Gastrocnemius medialis (tissue), 4 donors: ENCODE measurements at places on chromosomes 16 and 17. TPM values are rescaled to one million over a fixed set of nuclear protein-coding genes. Genes with fewer than 3 reads are reported as not detected.
A peak's percentile ranks its signal among the peaks of the same experiment; 100 is the strongest.

DNA sequence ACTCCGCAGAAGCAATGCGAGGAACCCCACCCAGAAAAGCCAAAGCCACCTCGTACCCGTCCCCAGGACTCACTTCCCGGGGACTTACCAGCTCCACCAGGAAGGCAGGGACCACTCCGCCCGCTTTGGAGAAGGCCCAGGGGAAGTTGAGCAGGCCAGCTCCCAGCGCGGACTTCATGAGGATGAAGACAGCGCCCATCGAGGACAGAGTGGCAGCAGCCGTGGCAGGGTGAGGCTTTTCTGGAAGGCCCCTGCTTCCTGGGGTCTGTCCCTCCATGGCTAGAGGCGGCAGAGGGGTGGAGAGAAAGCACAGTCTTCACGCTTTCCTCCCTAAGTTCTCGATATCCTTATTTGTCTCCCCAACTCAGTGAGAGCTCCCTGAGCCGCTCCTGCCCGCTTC lies 714 bp downstream of the SLC38A8 start:
- DNase-seq = no peak
- peaks cover 3% of the 10 kb centered on the region for H3K27me3 ChIP-seq
- H3K4me1 ChIP-seq = peaks cover 10% of the 10 kb centered on the region
- no peak overlapping the region for H3K4me3 ChIP-seq
- H3K36me3 ChIP-seq = no peaks in the 10 kb centered on the region

- H3K27ac ChIP-seq = no peak overlapping the region
- no peaks in the 10 kb centered on the region for H3K27me3 ChIP-seq
- H3K4me1 ChIP-seq = no peaks in the 10 kb centered on the region
Observed at GRCh38 chr17:40468560-40468959, 25.3 kb downstream of the IGFBP4 start.

GRCh38 chr16:67560827-67561342 lies 1.4 kb upstream of the CTCF start:
- no peaks in the 10 kb centered on the region for H3K36me3 ChIP-seq
- DNase-seq = no peak
- H3K4me1 ChIP-seq = peaks cover 33% of the 10 kb centered on the region
- H3K27me3 ChIP-seq = no peaks in the 10 kb centered on the region
- H3K4me3 ChIP-seq = no peak overlapping the region
- peak overlapping the region; percentile 100 for H3K27ac ChIP-seq

- no peaks in the 10 kb centered on the region for H3K27me3 ChIP-seq
- peaks cover 3% of the 10 kb centered on the region for H3K4me1 ChIP-seq
- no peaks in the 10 kb centered on the region for H3K36me3 ChIP-seq
Observed at GRCh38 chr16:53803998-53804397, 100.0 kb downstream of the FTO start.

DNA sequence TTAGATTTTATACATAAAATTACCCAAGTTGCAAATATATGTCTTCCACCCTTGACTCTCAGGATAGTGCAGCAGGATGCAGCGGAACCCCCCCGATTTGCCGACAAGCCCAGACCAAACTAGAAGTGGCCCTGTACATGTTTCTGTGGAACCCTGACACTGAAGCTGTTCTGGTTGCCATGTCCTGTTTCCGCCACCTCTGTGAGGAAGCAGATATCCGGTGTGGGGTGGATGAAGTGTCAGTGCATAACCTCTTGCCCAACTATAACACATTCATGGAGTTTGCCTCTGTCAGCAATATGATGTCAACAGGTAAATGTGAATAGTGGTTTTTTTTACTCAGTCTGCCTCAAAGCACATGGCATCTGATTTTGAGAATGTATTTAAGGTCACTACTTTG lies 70.7 kb downstream of the OMG start:
- no peaks in the 10 kb centered on the region for H3K4me1 ChIP-seq
- H3K4me3 ChIP-seq = no peak overlapping the region
- DNase-seq = no peak
- no peaks in the 10 kb centered on the region for H3K27me3 ChIP-seq

DNA sequence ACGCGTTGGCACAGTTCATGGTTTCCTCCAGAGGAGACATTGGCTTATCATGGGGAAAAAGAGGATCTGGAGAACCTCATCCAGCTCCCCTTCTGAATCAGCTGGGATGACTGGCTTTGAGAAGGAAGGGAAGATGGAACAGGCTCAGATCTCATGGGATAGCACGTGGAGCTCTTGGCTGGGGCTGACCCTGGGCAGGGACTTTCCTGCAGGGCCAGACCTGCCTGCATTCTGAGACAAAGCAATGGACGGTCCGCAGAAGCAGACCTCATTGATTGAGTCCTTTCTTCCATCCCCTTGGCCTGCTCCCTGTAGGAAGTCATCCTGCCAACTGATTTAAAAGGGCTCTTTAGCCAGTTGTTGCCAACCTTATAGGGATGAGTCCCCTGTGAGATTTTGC lies 26.2 kb downstream of the PLCD3 start:
- no peak overlapping the region for H3K4me3 ChIP-seq

DNA sequence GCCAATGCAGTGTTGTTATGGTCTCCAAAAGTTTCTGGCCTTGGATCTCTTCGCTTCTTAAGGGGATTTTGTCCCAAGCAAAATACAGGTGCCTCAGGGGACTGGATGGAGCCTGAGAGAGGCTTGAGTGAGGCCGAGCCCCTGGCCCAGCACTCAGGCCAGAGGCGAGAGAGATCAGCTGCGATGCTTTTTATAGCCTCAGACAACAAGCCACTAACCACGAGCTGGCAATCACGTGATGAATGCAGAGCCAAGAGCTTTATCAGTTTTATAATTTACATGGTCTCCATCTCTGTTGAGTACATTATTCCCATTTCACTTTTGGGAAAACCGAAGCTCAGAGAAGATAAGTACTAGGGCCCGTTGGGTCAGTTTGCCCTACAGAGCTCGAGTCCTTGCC lies 360.0 kb upstream of the CDH5 start:
- H3K36me3 ChIP-seq = no peaks in the 10 kb centered on the region
- no peaks in the 10 kb centered on the region for H3K27me3 ChIP-seq
- no peak overlapping the region for H3K27ac ChIP-seq
- no peaks in the 10 kb centered on the region for H3K4me1 ChIP-seq
- H3K4me3 ChIP-seq = no peak overlapping the region
- no peak for DNase-seq

DNA sequence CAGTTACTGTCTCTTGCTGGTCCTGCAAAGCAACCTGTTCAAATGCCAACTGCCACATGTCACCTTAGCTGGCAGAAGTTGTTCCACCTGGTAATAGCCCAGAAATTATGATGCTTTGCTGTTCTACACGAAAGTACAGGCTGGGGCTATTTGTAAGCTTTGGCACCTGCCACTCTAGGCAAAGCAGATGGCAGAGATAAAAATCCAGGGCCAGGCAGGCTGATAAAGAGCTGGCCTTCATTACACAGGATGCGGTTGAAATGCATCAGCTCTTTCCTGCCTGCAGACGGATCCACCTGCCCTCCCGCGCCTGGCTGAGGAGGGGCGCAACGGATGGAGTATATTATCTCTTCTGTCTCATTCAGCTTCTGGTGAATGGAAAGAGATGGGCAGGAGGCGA lies 29.3 kb upstream of the KDM8 start:
- no peak for DNase-seq
- no peaks in the 10 kb centered on the region for H3K36me3 ChIP-seq

DNA sequence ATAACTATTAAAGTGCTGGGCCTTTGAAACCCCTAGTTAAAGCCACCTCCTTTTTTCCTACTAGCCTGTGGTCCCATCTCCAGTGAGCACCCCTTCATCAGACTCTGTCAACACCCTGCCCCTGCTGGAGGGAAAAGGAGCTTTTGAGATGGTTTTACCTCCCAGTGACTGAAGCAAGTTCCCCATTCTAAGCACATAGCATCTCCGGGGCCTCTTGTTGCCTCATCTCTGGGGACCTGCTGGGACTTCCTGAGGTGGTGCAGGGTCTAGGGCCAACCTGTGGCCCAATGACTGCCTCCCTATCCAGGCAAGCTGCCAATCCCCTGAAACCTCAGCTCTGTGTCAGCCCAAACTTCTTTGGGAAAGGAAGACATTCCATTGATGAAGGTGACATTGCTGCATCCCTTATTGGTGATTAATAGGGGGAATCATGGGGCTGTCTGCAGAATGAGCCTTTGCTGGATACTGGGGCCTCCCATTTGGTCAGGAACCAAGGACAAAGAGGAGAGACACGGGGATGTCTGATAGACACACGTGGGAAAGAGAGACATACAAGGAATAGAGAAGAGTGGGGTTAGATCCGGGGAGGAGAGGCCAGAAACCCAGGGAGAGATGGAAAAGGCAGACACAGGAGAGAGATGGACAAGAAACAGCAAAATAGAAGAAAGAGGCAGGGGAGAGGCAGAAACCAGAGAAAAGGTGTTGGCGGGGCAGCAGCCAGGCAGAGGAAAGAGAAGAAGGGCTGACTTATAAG lies 2.4 kb downstream of the C1QL1 start:
- DNase-seq = no peak
- H3K27ac ChIP-seq = no peak overlapping the region
- H3K4me1 ChIP-seq = no peaks in the 10 kb centered on the region

The CFAP97D1 gene
- not detected for total RNA-seq

The PERCC1 gene
- total RNA-seq = not detected

The PRSS27 gene
- total RNA-seq = 0.49 TPM

The SLC12A3 gene
- not detected for total RNA-seq

The TTLL6 gene
- total RNA-seq = 0.10 TPM

The KCNJ16 gene
- not detected for total RNA-seq

The IGF2BP1 gene
- not detected for total RNA-seq

The KRT31 gene
- 0.71 TPM for total RNA-seq

The CLEC19A gene
- not detected for total RNA-seq

The NGFR gene
- total RNA-seq = 1.0 TPM
